Effector memory CD4-positive, alpha-beta T cell (primary cell): ENCODE measurements at places on chromosomes 12 and 14.

- no peak for DNase-seq
These were observed 13.2 kb downstream of the FOXN4 start for GRCh38 chr12:109295764-109296425.

GRCh38 chr14:95198320-95198719 is 41.0 kb upstream of the DICER1 start:
- no peak for DNase-seq

GRCh38 chr14:32022938-32023466 is 54.1 kb upstream of the ARHGAP5 start:
- DNase-seq, result no peak

DNA sequence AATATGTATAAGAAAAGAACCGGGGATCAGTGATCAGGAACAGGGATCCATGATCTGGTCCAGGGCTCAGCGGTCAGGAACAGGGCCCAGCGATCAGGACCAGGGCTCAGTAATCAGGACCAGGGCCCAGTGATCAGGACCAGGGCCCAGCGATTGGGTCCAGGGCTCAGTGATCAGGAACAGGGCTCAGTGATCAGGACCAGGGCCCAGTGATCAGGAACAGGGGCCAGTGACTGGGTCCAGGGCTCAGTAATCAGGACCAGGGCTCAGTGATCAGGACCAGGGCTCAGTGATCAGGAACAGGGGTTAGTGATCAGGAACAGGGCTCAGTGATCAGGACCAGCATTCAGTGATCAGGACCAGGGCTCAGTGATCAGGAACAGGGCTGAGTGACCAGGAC is 56.3 kb downstream of the TMEM121 start:
- no peak for DNase-seq

GRCh38 chr14:36771028-36771640 is 109.5 kb downstream of the PAX9 start:
- DNase-seq, result no peak

DNA sequence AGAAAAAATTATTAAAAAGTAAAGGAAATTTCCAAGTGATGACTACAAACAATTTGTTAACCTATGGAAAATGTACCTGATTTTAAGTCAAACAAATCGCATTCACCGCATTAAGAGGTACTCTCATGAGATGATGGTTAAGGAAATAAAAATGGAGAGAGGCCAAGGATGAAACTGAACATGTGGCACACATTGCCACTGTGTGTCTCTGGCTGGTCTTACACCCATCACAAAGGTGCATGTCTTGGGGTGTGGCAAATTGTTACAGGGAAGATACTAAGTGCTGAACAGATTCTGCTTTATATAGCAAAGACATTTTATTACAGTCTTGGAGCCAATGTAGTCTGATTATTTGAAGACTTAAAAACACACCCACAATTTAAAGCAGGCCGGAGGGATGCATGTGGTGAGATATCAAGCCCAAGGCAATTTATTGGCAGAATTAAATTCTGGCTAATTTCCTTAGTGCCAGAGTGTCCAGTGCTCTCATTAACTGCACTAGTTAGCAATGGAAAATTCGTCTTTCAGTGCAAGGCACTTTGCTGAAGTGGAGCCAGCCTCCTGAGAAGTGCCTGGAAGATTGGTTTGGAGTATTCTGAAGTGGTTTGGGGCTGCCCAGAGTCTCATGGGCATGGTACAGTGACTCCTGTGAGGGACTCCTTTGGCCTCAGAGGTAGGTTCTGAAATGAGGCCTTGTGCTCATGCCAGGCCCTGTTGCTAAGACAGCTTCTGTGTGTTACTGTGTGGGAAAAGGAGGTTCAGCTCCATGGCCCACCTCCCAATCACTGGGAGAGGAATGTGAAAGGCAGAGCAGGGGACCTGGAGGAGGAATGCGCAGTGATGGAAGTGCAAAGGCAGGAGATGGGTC is 166.9 kb downstream of the BRMS1L start:
- DNase-seq, result no peak

- no peak for DNase-seq
These were observed 29.2 kb downstream of the ITPK1 start for GRCh38 chr14:93086441-93087055.

- DNase-seq, result no peak
These were observed 26.3 kb upstream of the ULK1 start for GRCh38 chr12:131867891-131868675.
